ENCODE measurements at places on chromosomes 6 and 20.

GRCh38 chr20:47389867-47390347, 33.4 kb upstream of the ZMYND8 start:
- DNase-seq, result no peak

- DNase-seq, result peak; percentile 17
Measured at GRCh38 chr20:37223053-37223452, 38.6 kb downstream of the GHRH start.

GRCh38 chr6:75296811-75297779, 12.5 kb upstream of the TMEM30A start:
- no peak for DNase-seq

DNA sequence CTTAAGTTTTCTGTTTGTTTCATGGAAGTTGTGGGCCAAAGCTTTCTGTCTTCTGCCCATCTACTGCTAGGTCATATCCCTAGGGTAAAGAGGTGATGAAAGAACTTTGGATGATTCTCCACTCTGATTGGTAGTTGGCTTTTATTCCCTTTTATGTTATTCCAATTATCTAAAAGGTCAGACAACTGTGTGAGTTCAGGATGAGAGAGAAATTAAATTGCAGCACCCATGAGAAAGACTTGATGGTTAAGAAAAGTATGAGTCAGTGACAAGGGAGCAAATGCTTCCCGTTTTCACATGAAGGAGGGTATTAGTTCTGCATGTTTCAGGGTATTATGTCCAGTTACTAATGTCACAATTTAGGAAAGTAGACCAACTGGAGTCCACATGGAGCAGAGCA, 136.3 kb downstream of the CD109 start:
- no peak for DNase-seq

DNA sequence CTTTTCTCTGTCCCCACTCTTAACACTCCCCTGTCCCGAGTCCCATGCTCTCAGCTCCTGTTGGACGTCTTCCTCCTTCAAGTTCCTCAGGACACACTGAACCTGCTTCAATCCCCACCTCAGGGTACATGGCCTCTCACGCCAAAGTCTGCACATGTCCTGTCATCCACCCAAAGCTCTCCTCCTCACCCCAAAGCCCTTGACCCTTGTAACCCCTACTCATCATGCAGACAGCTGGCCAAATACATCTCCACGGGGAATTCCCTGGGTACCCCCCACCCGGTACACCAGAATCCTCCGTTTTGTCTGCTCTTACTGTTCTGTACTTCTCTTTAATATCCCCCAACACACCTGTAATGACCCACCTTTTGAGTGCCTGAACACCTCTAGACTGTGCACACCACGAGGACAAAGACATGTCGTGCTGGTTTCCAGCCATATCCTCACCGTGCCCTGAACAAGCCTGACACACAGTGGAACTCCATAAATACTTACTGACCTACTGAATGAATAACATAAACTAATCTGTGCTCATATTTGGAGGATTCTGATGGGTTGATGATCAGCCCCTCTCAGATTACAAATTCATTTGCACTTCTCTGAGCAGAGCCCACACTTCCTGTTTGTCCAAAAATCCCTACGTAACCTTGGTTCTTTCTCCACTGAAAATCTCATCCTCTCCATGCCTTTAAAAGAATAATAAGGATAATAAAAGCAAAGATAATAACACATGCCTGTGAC, 66.8 kb upstream of the EYA2 start:
- no peak for DNase-seq

- DNase-seq, result peak; percentile 31
Measured at GRCh38 chr6:161273752-161274487, at the start of gene AGPAT4. TSS of gene AGPAT4 (minus strand) at chr6:161274061. CDS start at chr6:161232213, 41,848 bp downstream.

DNA sequence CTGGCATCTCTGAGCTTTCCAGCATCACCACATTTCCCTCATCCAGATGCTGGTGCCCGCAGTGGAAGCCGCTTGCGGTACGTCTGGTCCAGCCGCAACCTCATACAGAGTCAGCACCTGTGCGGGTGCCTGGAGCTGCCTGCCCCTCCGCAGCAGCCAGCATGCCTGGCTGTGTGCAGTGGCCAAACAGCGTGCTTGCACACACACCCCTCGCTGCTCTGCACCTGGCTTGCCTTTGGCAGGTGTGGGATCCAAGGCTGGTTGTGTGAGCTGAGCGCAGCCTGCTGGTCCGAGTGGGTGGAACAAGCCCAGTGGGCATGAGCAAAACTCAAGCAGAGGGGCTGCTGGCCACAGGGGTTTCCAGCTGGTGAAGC, 3.1 kb upstream of the HINT3 start:
- no peak for DNase-seq

- no peak for DNase-seq
Measured at GRCh38 chr6:156599366-156599765, 177.8 kb upstream of the ARID1B start.

- no peak for DNase-seq
Measured at GRCh38 chr6:48630511-48630910, 519.5 kb upstream of the PTCHD4 start.

- DNase-seq, result no peak
Measured at GRCh38 chr20:21808863-21809664, 103.6 kb downstream of the PAX1 start.

- no peak for DNase-seq
Measured at GRCh38 chr6:167733740-167734661, 92.7 kb upstream of the AFDN start.

GRCh38 chr6:96237638-96238347, 222.0 kb downstream of the FUT9 start:
- no peak for DNase-seq

DNA sequence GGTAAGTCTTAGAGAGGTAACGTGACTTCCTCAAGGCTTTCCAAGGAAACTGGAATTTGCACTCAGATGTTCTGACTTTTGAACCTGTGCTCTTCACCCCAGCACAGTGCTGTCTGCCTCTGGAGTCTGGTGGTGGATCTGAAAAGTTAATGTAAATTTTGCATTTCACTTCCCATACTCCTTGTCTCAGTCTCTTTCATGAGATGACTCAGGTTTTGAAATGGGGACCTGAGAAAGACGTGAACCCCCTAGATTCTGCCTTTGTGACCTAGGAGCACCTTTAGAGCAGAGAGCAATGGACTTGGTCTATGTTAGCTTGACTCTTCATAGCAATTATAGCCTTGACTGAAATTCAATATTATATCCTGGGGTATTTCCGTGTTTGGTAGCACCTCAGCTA, 223.0 kb downstream of the QKI start:
- no peak for DNase-seq

DNA sequence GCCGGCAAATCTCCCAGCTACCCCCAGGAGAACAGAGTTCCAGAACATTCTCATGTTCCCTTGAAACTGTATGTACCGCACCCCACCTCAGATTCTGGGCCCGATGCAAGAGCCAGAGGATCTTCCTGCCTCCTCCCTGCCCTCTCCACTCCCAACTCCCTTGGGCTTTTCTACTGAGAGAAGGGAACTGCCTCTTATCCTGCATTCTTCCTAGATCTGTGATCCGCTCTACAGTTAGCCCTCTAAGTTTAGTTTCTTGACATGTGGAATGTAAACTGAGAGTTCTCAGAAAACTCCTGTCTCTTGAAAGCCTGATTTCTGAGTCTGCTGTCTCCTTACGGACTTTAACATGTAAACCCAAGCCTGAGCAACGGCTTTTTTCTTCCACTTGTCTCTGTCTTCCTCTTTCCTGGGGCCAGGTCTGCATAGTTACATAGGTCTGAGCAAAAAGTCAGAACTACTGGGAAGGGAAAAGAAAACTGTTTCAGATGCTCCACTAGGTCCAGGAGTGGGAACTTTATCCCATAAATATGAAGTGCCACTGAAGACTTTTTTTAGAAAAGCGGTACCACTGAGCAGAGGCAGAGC, 86.5 kb upstream of the TNFAIP3 start:
- DNase-seq, result no peak

DNA sequence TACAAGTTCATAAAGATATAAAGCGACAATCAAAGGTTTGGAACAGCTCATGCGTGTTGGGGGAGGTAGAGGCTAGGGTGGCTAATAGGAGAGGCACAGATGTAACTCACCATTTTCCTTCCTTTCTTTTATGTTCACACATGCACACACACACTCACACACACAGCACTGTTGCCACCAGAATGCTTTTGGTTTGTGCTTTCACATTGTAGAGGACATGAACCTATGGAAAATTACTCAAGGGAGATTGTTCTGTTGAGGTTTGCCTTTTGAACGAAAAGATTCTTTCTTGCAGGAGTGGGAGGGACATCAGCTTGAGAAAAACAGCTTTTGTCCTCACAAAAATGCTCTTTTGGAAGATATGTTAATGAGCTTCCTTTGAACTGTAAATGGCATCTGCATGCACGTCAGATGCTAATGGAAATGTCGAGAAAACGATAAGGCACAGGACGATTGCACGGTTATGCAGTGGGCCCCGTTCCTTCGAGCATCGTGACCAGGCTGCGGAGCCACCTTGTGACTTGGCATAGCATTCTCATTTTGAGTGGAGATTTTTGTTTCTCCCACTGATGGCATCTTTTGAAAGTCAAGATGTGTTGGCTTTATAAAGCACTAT, 724.1 kb downstream of the KIF16B start:
- DNase-seq, result no peak

GRCh38 chr6:72374857-72375256, 247.0 kb upstream of the KCNQ5 start:
- DNase-seq, result no peak

- DNase-seq, result no peak
Measured at GRCh38 chr20:58344741-58345140, 35.2 kb downstream of the RAB22A start.

DNA sequence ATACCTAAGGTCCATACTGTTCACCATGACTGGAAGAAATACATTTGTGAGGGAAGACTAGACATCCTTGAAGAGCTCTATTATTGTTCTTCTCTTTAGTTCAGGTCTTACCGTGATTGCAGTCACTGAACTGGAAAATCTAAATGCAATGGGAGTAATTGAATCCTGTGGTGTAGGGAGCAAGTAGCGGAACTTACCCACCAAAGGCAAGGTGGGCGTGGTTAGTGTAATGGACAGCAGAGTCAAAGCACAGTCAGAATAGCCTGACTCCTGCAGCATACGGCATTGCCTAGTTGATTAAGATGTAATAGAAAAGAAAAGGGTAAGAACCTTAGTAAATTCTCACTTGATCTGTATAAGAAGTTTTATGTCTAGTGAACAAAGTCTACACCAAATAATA, 679.7 kb upstream of the EPHA7 start:
- no peak for DNase-seq

GRCh38 chr6:146871611-146872425, 273.0 kb downstream of the ADGB start:
- DNase-seq, result no peak

- no peak for DNase-seq
Measured at GRCh38 chr6:168934660-168935627, 318.7 kb downstream of the THBS2 start.

- no peak for DNase-seq
Measured at GRCh38 chr6:86563197-86563596, 374.1 kb upstream of the HTR1E start.

GRCh38 chr6:56101141-56101553, 146.2 kb downstream of the COL21A1 start:
- DNase-seq, result no peak

- no peak for DNase-seq
Measured at GRCh38 chr20:46929902-46930301, 35.3 kb downstream of the EYA2 start.

GRCh38 chr6:148222846-148223245, 119.8 kb upstream of the SASH1 start:
- no peak for DNase-seq

- no peak for DNase-seq
Measured at GRCh38 chr6:43271103-43271815, 26.8 kb upstream of the SLC22A7 start.

DNA sequence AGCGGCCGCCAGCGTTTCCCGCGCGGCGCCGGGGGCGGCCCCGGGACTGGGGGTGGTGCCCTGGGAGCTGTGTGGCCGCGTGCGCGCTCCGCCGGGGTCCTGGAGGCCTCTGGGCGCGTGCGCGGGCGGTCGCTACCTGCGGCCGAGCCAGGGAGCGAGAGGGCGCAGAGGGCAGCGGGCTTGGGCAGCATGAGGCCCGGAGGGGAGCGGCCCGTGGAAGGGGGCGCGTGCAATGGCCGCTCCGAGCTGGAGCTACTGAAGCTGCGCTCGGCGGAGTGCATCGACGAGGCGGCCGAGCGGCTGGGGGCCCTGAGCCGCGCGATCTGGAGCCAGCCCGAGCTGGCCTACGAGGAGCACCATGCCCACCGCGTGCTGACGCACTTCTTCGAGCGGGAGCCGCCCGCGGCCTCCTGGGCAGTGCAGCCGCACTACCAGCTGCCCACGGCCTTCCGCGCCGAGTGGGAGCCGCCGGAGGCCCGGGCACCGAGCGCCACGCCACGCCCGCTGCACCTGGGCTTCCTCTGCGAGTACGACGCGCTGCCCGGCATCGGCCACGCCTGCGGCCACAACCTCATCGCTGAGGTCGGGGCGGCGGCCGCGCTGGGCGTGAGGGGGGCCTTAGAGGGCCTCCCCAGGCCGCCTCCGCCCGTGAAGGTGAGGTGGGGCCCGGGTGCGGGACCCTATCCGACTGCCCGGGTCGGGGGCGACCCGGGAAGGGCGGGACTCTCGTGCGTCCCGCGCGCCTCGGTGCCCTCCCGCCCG, at the start of gene PM20D2:
PM20D2 (plus strand) TSS at position 100 of the 762 bp plus-strand sequence; CDS start at position 190, 90 bp downstream.
- DNase-seq, result peak; percentile 25

DNA sequence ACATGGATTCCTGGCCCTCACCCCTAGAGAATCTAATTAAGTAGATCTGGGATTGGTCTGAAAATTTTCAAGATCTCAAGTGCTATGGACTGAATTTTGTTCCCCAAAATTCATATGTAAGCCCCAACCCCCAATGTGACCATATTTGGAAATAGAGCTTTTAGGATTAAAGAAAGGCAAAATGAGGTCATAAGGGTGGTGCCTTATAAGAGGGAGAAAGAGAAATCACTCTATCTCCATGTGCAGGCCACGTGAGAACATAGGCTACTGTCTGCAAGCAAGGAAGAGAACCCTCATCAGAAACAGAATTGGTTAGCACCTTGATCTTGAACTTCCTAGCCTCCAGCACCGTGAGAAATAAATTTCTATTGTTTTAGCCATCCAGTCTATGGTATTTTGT, 8.5 kb upstream of the DSE start:
- no peak for DNase-seq

GRCh38 chr6:45156075-45156474, 172.1 kb upstream of the RUNX2 start:
- no peak for DNase-seq

- DNase-seq, result no peak
Measured at GRCh38 chr6:169529931-169530751, 171.7 kb downstream of the WDR27 start.

DNA sequence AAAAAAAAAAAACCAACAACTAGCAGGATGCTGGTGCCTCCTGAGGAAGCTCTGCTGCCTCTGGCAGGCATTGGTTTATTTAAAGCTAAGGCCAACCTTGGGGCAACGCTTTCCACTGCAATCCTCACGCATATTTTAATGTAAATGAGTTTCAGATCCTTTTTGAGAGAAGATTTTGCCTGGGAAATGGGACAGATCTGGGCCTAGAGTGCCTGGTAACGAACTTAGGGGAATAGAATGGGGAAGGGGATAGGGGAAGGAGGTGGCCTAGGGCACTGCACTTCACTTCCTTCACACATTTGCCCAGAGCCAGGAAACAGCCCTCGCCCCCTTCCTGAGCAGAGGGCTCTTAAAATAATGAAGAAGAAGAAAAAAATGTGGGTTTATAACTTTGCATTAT, 132.7 kb upstream of the TMEM170B start:
- no peak for DNase-seq

All from GOT3 (cell line).